ENCODE measurements at places on chromosomes 7 and 10. TPM values are rescaled to one million over a fixed set of nuclear protein-coding genes. Genes with fewer than 3 reads are reported as not detected.

The ZNHIT1 gene
- polyA plus RNA-seq = 56.0 TPM

The SEC31B gene
- polyA plus RNA-seq = 3.6 TPM

The FGFBP3 gene
- polyA plus RNA-seq = 0.84 TPM

The LRRD1 gene
- polyA plus RNA-seq = 0.01 TPM

The TMEM139 gene
- polyA plus RNA-seq = 0.41 TPM

The HDAC9 gene
- polyA plus RNA-seq = 0.69 TPM

The PDE6C gene
- polyA plus RNA-seq = not detected

The ZPBP gene
- not detected for polyA plus RNA-seq

The GRM3 gene
- polyA plus RNA-seq = 0.05 TPM

The CHCHD2 gene
- 438 TPM for polyA plus RNA-seq

The VTI1A gene
- polyA plus RNA-seq = 11.5 TPM

The TSPAN33 gene
- polyA plus RNA-seq = 3.8 TPM

The ATE1 gene
- 6.8 TPM for polyA plus RNA-seq

The CACUL1 gene
- polyA plus RNA-seq = 6.5 TPM

Data from esophagus (tissue), 2 donors.